ENCODE measurements at places on chromosomes 3 and 15. TPM values are rescaled to one million over a fixed set of nuclear protein-coding genes. Genes with fewer than 3 reads are reported as not detected.

Gene DLEC1
- total RNA-seq = 0.09 TPM

Gene ONECUT1
- total RNA-seq = not detected

Gene RASGRP1
- total RNA-seq = 0.09 TPM

Gene ATP13A5
- not detected for total RNA-seq

Gene LRRC15
- 10.0 TPM for total RNA-seq

Gene AGBL1
- not detected for total RNA-seq

Gene KIF15
- 17.1 TPM for total RNA-seq

Gene CCDC39
- 0.27 TPM for total RNA-seq

Data from fibroblast of the aortic adventitia (primary cell).